Naive thymus-derived CD4-positive, alpha-beta T cell (primary cell): ENCODE measurements at places on chromosomes 5 and 9. TPM values are rescaled to one million over a fixed set of nuclear protein-coding genes. Genes with fewer than 3 reads are reported as not detected.

- DNase-seq: no peak
Measured at GRCh38 chr9:90611568-90611967, 31.1 kb downstream of the DIRAS2 start.

DNA sequence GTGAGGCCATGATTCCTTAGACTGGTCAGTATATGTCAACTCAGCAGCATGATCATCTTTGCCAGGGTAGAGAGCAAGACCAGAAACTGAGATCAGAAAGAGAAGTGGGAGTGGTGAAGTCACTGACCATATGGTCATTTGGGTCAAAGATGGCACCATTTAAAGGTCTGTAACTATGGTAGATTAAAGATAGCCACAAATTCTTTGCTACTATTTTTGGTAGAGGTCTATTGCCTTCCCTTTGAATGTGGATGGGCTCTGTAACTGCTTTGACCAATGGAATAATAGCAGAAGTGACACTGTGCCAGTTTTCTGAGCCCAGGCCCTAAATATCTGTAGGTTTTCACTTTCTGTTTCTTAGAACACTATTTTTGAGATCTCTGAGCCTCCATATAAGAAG lies 117.6 kb downstream of the PCSK1 start:
- no peak for DNase-seq

GRCh38 chr9:95605816-95606488 lies 89.2 kb upstream of the PTCH1 start:
- no peak for DNase-seq

C9 gene
- total RNA-seq: not detected

GRCh38 chr5:145316282-145316681 lies 518.9 kb downstream of the PRELID2 start:
- no peak for DNase-seq

- no peak for DNase-seq
Measured at GRCh38 chr5:53323511-53323910, 156.9 kb upstream of the FST start.

- DNase-seq: no peak
Measured at GRCh38 chr5:96957254-96958049, 21.6 kb downstream of the LNPEP start.

SVEP1 gene
- total RNA-seq: not detected

- no peak for DNase-seq
Measured at GRCh38 chr5:30050056-30050815, 1143.2 kb upstream of the CDH6 start.

GRCh38 chr5:59393585-59394420 lies 499.7 kb downstream of the PDE4D start:
- no peak for DNase-seq

- no peak for DNase-seq
Measured at GRCh38 chr9:376115-376514, 161.4 kb downstream of the DOCK8 start.

DNA sequence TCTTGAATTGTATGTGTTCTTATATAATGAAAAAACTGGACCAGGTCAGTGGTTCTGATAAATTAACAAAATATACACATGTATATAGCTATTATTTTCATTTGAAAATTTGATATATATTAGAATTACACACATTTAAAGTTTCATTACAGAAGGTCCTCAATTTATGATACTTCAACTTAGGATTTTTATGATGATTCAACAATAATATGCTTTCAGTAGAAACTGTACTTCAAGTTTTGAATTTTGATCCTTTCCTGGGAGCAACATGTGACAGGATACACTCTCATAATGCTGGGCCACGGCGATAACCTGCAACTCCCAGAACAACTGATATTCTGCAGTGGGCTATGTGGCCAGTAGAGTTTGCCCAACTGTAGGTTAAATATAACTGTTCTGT lies 344.7 kb downstream of the TAF11L14 start:
- no peak for DNase-seq

DNA sequence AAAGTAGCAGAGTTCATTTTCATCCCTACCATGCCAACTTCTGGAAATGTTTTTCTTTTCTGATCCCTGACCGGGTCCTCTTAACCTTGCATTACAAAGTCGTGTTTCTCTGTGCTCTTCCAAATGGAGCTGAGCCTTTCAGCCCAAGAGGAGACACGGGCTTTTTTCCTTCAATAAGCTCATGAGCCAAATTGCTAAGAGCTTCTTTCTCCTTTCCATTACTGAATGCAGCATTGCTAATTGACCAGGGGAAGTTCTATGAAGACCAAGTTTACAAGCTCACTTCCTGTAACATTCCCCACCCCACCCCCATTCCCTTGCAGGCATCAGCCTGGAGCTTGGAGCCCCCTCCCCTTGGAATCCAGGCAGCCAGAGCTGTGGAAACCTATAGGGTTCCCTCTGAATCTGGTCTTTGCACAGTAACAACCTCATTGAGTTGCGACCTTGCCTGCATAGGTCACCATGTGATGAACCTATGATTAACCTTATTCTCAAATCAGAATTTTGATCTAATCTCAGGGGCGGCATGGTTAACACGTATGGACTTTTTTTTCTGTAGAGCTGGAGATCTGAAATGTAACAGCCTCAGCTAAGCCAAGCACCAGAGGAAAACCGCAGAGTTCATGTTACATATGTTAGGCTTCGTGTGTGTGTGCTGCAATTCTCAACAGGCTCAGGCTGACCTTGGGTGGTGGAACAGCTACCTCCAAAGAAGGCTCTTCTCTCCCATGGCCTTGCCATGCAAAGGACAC lies 395.7 kb upstream of the ZNF462 start:
- no peak for DNase-seq

DNA sequence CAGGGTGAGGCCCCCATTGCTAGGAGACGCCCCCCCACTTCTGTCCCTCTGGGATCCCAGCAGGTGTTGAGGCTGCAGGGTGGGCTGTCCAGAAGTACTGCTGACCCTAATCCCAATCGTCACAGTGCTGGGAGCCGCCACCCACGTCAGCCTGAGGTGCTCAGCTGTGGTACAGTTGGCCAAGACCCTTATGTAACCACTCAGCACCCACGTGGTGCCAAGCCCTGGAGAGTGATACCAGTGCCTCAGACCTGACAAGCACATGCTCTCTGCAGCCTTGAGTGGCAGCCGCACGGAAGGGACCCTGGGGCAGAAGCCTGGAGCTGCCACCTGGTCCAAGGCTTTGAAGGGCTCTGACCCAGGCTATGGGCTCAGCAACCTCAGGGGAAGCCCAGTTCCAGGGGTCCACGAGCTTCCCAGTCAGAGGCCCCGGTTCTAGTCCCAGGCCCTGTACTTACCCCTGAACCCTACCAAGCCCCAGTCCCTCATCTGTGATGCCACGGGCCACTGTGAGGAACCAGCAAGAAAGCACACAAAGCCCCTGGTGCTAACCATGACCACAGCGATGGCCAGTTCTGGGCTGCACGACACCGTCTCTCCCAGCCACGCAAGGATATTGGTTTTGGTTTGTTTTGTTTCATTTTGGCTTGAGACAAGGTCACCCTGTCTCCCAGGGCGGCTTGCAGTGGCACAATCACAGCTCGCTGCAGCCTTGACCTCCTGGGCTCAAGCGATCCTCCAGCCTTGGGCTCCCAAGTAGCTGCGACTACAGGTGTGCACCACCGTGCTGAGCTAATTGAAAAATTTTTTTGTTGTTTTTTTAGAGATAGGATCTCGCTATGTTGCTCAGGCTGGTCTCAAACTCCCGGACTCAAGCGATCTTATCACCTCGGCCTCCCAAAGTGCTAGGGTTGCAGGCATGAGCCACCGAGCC lies 50.7 kb downstream of the DBH start:
- no peak for DNase-seq

DIAPH1 gene
- 173 TPM for total RNA-seq

DTWD2 gene
- 2.6 and 3.0 TPM in 2 replicates for total RNA-seq

EFNA5 gene
- total RNA-seq: not detected

STKLD1 gene
- 1.8 TPM for total RNA-seq

DNA sequence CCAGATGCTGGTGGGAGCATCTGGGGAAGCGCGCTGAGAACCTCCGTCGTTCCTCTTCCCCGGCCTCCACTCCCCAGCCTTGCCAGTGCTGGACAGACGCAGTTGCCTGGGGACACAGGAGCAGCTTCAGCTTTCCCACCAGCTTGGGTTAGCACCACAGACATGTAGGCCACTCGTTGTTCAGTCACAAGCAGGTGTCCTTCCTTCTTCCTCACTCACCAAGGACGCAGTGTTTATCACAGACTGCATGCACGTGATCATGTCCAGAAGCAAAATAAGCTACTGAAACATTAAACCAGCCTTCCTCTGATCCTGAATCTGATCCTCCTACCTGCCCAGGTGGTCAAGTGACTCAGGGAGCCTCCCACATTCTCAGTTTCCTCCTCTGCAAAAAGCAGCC lies 232.9 kb downstream of the SYK start:
- no peak for DNase-seq

DNA sequence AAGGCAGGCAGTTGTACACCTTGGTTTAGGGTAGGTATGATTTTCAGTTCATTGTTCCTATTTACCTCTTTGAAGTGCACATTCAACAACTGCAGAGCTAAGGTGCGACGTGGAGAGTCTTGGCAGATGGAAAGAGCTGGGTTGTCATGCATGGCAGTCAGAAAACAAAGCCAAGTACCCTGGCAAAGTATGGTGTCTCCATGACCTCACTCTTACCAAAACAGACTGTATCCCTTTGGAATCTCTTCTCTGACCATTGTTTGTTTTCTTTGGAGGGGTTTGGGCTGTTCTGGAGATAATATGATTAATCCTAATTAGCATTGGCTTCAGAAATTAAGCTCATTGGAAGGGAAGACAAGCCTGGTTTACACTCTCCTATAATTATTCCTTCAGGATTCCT lies 665.7 kb downstream of the DNAH5 start:
- no peak for DNase-seq

MEIKIN gene
- 4.2 TPM for total RNA-seq

SPAG8 gene
- 9.1 TPM for total RNA-seq

DNA sequence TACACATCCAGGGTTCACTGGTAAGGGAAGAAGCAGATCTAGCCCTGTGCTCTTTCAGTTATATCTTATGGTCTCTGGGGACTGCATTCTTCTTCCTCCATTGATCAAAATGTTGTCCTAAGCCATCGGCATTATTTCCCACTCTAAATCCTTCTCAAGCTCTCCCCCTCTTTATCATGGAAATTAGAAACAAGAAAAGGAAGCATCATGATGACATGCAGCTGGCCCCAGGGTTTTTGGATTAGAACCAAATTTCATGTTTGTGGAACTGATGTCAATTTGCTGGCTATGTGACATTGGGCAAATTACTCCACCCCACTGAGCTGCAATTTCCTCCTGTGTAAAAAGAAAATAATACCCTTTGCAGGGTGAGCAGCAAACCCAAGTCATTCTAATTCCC lies 39.5 kb downstream of the MFAP3 start:
- no peak for DNase-seq

IRX2 gene
- not detected in 2 replicates for total RNA-seq

DNA sequence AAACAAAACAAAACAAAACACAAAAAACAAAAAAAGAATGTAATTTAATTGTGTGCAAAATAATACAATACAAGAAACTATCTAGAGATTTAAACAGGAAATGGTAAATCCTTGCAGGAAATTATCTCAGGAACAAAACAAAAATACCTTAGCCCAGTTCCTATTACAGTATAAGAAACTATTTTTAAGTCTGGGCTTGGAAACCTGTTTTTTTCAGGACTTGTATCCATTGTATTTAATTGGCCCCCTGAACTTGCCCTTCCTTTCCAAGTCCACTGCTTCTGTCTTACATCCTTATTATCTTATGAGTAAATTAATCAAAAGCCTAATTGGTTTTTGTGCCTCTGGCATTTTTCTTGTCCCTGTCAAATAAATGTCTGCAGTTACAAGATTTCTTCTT lies 48.5 kb downstream of the ST8SIA4 start:
- no peak for DNase-seq

GRCh38 chr9:76658510-76659231 lies 105.6 kb upstream of the PCA3 start:
- no peak for DNase-seq

DNA sequence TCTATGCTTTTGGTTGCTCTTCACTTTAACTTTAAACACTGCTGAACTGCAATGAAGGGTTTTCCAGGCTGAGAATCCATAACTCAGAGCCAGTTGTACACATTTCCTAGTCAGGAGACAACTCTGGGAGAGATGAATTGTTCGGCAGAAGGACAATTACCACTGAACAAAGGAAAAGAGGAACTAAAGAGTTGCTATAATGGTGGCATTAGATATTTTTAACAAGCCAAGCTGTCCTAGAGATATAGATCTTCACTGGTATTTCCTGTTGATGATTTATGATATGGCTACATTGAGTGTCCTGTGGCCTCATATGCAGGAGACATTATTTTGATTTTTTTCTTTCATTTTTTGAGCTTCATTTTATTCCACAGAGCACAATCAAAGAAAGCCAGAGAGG lies 219.1 kb upstream of the PCSK5 start:
- DNase-seq: no peak

DNA sequence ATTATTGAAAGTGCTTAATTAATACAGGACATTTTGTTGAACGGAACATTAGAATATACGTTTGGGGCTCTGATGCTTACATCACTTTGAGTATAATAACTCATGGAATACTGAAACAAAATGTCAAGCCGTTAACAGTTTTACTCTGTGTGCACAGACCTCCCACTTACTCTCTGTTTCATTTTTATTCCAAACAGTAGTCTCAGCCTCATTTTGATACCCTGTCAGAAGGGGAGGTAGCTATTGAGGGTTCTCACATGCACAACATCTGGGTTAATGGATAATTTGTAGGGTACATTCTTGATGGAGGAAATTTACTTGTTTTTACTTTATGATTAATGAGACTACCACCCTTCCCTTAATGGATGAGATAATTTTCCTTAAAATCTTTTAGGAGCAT lies 59.0 kb downstream of the SCAMP1 start:
- DNase-seq: no peak

PCDHB16 gene
- not detected for total RNA-seq

DNA sequence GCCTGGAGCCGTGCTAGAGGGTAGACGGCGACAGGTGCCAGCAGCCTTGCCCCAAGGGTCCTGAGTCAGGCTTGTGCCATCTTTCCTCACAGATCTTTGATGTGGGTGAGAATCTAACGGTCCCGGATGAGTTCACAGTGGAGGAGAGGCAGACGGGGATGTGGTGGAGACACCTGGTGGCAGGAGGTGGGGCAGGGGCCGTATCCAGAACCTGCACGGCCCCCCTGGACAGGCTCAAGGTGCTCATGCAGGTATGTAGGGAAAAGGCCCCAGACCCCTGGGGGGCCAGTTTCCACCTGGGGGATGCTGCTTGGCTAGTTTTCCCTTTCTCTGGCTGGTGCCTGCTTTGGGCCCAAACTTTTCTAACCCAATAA lies 24.0 kb downstream of the PTGES2 start:
- peak; percentile 27 for DNase-seq

FAM13B gene
- 33.4 and 36.4 TPM in 2 replicates for total RNA-seq

PFN3 gene
- not detected in 2 replicates for total RNA-seq

GRCh38 chr9:87865626-87866025 lies 17.1 kb upstream of the SPATA31E1 start:
- no peak for DNase-seq

GRCh38 chr5:112977440-112977861 lies 853 bp downstream of the DCP2 start:
- DNase-seq: no peak

GRCh38 chr5:176875783-176876505 lies 23.2 kb downstream of the HK3 start:
- DNase-seq: no peak

GRCh38 chr5:124583469-124584350 lies 162.7 kb downstream of the ZNF608 start:
- no peak for DNase-seq
